Activated CD4-positive, alpha-beta T cell treated with anti-CD3 and anti-CD28 coated beads, Interleukin-2, amount 50 U/mL, for 4 hours (primary cell): ENCODE measurements at places on chromosomes 7 and 10.

DNA sequence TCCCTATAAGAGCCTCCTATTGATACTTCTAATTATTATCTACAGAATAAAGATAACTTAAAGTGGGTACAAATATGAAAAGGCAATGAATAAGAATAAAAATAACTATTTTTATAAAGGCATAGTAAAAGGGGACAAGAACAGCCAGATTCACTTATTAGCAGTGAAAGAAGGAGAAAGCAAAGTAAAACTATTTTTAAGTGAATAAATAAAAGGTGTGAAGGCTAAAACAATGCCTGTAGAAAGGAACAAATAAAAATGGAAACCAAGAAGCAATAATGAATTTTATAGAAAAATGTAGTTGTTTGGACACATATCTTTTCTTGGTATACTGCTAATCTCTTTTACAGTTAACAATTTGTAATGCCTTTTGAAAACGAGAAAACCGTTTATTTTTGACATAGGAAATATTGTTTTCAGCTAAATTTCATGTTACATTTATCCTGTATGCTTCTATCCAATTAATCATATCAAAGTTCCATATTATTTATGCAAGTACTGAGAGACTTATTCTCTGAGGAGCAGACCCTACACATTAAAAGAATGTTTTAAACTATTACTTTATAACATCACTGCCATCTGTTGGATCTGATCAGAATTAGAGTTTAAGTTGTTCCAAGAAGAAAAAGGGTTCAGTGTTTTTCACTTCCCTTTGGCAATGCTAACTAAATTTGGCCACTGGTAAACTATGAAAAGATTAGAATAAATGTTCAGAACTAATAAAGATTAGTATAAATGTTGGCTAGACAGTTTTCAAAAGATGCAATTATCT lies 59.1 kb downstream of the ARMC3 start:
- no peak for DNase-seq

DNA sequence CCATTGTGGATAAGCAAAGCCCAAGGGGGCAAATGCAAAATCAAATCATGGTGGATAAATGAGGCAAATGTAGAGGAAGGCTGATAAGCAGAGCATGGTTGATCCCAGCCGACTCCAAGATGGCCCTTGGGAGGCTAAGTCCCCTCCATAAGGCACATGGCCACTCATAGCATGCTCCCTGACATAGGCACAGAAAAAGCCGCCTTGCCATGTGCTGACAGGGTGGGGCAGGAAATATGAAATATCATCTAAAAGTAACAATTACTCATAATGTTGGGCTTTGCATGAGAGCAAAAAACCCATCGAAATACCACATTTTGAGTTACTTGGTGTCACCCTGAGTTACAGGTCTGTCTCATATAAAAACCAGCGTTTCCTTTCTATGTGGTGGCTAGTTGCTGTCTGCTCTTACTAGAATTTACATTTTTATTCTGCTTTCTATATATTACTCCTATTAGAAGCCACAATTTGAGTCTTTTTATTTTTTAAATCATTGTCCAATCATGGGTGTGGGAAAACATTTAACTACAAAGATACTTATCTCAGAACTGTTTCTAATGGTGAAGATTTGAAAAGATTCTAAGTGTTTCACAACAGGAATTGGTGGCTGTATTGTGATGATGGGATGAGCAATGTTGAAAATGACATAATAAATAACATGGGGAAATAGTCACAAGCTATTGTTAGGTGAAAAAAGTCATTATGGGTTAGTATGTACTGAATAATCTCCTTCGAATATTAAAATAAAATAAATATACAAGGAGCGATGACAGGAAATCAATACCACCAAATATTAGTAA lies 102.7 kb downstream of the CUBN start:
- peak; percentile 60 for DNase-seq

DNA sequence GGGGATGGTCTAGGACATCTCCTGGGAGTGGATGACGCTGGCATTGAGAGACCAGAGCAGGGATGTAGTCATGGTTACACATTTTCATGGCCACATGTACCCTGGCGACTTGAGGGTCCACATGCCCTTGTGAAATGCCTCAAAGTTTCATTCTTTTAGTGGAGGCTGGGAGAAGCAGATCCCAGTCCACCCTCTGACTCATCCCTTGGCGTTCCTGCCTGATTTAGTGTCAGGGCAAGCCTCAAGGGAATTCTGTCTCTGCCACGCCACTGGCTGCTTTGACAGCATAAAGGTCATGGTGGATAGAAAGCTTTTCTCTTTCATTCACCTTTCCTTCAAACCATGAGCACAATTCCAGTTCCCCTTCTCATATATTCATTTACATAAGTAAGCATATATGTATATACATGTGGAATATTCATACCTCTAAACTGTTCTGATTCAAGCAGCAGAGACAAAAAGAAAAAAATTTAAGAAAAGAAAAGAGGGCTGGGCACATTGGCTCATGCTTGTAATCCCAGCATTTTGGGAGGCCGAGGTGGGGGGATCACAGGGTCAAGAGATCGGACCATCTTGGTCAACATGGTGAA lies 21.8 kb upstream of the KIF5B start:
- no peak for DNase-seq

DNA sequence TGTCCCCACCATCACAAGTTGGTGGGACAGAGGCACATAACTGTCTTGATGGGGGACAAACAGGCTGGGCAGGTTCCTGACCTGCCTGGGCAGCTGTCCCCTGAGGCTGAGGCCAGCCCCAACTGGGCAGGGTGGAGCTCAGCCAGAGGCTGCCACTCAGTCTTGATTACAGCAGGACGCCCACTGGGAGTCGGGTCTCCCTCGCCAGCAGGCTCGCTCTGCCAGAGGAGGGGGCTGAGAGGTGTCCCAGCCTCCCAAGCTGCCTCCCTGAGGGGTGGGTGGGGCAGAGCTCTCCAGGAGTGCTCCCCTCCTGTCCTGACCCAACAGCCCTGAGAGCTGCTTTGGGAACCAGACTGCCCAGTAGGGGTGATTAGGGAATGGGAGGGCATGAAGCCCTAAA lies 1.8 kb upstream of the CAMK2G start:
- DNase-seq: no peak

DNA sequence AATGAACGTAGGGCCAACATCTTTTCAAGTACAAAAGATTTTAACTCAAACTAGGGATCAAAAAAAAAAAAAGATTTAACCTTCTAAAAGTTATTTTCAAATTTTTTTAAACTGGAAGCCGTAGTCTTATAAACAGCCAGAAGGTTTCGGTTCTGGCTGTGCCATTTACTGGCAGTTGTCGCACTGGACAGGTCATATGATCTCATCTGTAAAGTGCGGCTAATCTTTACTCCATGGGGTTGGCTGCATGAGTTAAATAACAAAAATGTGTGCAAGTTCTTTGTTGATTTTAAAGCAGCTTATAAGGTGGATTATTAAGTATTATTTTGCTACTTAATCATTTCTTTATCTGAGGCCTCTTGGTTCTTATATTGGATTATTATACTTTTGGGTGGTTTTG lies 36.6 kb downstream of the TRUB1 start:
- DNase-seq: no peak

- no peak for DNase-seq
These were observed 2.0 kb downstream of the INSIG1 start for GRCh38 chr7:155299535-155300202.

GRCh38 chr10:6153845-6154244 lies 48.9 kb upstream of the PFKFB3 start:
- no peak for DNase-seq

- no peak for DNase-seq
These were observed 120.0 kb downstream of the SRPK2 start for GRCh38 chr7:105268511-105269392.

- DNase-seq: no peak
These were observed 209.8 kb upstream of the C7orf33 start for GRCh38 chr7:148380596-148381419.

- DNase-seq: no peak
These were observed 96.4 kb downstream of the RSU1 start for GRCh38 chr10:16720812-16721211.

- DNase-seq: no peak
These were observed 70.1 kb downstream of the COBL start for GRCh38 chr7:51246258-51247245.

- DNase-seq: no peak
These were observed 15.0 kb downstream of the NEBL start for GRCh38 chr10:20882091-20882490.

DNA sequence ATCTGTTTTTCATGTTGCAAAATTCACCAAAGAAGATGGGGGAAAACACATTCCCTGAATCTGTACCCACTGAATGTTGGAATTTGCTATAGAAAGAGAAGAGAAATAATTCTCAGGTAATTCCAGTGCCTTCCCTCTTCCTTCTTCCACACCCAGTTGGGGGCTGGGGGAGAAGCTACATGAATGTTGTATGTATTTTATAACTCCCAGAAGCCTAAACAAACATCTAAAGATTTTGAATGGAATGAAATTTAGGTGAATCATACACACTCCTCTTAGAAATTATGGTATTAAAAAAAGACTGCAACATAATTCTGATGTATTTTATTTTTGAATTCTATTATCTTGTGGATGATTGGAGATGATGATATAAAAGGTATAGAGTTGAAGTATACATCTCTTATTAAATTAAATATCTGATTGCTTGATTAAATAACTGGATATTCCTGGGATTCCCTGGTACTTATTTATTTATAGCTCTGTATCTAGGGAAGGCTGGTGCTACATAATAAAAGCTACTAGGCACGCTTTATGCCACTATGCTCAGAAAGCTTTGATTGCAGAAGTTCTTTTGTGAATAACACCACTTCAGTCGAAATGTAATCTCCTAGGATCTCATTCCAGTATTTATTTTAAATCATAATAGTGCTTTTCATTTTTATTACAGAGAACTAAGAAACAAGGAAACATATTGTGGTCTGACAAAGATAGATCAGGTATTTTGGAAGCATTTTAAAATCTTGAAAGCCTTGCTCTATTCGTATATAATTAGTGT lies 98.5 kb downstream of the MCU start:
- no peak for DNase-seq

- no peak for DNase-seq
These were observed 210.5 kb upstream of the KLF6 start for GRCh38 chr10:3995302-3996210.
